ENCODE measurements at places on chromosomes 3 and 15.

DNA sequence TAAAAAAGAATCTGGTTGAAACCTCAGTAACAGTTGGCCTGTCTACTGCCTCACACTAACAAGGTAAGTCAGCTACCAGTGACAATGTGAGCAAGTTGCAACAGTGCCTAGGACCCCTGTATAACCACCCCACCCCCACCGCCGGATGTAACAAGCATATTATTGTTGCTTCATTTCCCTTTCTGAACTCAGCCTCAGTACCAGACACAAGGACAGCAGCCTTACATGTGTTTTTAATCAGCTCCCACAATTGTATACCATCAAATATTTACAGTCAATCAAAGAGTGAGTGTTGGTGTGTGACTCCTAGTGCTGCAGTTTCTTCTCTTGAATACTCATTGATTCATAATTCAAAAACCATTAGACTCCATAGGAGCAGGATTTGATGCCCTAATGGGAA lies 96.4 kb downstream of the PYDC2 start:
- DNase-seq = no peak

GRCh38 chr15:92728266-92728665 lies 72.7 kb upstream of the FAM174B start:
- no peak for DNase-seq

DNA sequence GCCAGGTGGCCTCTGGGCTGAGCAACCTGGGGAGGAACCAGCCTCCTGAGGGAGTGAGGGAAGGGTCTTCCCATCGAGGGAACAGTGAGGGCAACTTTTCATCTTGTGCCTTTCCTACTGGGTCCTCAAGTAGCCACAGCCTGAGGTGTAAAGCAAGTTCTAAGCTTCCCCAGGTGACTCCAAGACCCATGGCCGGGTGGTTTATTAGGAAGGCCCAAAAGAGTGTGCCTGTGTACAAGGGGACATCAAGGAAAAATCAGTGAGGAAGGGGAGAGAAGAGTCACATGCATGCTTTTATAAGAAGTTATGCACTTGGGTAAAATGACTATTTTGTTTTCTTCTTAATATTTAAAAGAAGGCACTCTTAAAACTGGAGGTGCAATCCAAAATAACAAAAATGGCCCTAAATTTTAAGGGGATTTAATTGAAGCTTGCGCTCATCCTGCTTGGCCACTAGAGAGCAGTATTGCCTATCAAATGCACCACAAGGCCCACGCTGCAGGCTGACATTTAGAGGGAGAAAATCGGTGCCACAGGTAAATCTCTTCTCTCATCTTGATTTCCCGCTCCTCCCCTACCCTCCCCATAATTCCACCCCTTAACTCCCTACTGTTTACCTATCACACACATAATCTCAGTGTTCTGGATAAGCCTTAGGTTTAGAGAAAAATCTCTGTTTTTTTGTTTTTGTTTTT lies 6.7 kb downstream of the NANOGP8 start:
- peak; percentile 37 for DNase-seq

DNA sequence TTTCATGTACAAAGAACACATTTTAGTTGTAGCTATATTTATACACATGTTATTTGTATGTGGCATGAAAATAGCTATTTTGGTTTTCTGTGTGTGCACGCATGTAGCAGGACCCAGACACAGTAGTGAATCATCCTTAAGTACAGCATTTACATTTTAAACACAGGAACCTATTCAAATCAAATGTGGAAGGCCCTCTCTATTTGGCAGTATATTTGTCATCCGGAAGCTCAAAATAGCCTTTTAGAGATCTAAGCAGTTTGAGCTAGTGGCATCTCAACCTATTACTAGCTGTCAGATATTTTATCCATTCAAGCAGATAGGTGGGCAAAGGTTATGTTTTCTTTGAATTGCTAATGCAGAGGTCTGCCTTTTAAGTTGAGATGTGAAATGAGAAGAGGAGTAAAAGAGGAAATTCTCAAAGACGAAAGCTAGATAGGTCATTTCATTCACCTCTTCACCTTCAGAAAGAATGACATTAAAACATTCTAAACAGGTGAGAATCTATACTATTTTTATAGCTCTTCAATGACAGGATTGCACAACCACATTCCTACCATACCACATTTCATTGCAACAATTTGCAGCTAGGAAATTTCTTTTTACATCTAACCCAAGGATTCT lies 46.3 kb upstream of the TIPARP start:
- DNase-seq = no peak

DNA sequence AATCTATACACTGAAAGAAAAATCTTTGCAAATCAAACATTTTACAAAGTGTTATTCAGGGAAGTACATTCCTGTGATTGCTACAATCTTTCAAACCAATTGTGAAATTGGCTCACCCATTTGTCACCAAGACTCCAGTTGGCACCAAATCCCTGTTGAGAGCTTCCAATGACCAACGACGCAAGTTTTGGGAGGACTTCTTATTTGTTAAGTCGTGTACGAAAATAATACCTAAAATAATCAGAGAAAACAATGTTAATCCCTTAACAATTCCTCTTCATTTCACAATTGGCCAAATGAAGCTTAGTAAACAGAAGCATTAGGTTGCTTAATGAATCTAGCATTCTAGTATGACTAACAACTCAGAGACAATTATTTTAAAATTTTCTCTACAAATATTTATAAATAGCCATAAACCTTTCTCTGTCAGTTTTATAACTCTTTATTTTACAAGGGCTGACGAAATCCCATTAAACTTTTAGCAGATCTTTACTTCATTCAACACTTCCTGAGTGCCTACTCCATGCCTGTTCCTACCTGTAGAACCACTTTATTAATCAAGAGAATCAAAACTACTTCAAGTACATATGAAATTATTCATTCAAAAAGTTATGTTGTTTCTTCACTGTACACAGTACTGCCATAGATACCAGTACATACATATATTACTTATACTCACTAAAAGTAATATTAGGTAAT lies 24.0 kb upstream of the HGD start:
- DNase-seq = no peak

- DNase-seq = no peak
Observed at GRCh38 chr3:128603811-128604775, 46.5 kb downstream of the RPN1 start.

DNA sequence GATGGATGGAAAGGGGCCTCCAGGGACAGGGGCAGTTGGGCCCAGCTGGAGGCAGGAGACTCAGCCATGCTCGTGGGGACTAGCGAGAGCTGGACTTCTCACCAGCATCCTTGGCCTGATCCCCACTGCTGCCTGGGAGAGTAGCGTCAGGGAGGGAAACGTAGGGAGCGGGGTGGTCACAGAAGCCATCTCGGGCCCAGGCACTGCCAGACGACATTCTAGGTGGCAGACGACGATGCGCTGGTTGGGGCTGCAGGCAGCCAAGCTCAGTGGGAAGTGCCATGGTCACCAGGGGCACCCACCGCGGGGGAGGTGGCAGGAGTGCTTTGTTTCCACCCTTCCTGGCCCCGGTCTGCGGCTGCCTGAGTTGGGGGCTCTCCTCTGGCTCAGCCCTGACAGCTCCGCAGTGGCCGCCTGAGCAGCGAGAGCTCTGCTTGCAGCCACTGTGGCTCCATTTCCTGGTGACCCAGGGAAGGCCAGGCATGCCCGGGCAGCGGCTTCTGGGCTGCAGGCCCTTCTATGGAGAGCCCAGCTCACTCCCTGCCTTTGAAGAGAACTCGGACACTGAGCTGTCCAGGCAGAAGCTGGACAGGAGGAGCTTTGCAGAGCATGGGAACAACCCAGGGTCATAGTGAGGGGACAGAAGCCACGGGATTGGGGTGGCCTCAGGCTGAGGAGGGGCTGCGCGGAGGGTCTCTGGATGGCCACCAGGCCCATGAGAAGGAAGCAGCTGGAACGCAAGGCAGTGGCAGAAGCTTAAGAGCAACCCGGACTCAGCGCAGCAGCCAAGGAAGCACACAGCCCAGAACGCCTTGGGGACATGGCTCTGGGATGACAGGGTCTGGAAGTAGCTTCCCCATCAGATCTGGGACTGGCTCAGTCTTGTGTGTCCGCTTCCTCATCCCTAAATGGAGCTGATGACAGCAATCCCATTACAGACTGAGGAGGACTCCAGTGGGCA lies 30.8 kb downstream of the KLHL25 start:
- DNase-seq = no peak

DNA sequence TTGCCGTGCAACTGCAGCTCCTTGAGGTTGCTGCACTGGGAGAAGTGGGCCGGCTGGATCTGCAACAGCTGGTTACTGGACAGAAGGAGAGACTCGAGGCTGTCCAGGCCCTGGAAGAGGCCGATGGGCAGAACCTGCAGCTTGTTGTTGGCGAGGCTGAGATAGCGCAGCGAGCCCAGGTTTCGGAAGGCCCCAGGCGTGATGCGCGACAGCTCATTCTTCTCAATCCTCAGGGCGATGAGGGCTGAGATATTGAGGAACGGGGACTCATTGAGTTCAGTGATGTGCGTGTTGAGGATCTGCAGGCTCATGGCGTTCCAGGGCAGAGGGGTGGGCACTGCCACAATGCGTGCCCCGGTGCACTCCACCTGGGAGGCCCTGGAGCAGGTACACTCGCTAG lies 9.0 kb downstream of the LRRC15 start:
- DNase-seq = no peak

DNA sequence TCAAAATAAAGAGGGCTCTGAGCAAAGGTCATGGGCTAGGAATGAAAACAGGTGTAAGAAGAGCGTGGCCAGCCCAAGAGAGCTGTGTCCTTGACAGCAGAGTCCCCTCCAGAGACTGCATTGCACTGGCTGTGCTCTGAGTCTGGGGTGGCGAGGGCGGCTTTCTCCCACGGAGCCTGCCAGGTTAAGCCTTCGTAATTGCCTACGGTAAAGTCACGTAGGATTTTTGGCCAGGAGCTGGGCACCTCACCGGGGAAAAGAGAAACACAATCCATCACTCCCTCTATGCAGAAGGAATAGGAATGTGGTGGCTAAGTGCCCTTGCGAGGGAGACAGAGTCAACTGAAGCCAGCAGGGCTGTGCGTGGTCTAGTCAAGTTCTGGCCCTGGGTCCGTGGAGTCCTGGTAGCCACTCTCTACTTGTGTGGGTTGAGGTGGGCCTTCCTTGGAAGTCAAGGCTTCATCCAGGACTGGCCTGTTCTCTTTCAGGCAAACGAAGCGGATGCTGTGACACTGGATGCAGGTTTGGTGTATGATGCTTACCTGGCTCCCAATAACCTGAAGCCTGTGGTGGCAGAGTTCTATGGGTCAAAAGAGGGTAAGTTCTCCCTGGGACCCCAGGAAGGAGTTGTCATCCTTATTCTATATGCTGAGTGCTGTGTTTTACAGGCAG lies 7.0 kb downstream of the TF start:
- DNase-seq = no peak

- DNase-seq = no peak
Observed at GRCh38 chr15:89140595-89140994, 52.3 kb downstream of the ABHD2 start.

- no peak for DNase-seq
Observed at GRCh38 chr3:95002438-95003046, 939.7 kb downstream of the NSUN3 start.

- DNase-seq = no peak
Observed at GRCh38 chr3:195893044-195893395, 15.3 kb downstream of the TNK2 start.

DNA sequence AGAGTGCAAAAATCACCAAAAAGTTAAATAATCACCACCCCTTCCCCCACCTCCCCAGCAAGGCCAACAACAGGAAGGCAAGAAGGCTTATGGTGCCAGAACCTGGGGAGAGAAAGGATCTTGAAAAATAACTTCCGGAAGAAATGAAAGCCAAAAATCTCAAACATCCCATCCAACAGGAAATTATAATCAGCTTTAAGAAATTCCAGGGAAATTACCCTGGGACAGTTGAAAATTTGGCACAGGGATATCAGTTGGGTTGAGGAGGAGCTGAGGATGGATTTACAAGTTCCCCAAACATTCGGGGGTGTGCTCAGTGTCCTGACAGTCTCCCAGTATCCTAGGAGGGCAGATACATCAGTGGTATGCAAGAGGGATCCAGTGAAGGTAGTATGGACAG lies 82.7 kb downstream of the POLR2M start:
- no peak for DNase-seq

GRCh38 chr3:155070932-155071387 lies 9.2 kb upstream of the MME start:
- no peak for DNase-seq

DNA sequence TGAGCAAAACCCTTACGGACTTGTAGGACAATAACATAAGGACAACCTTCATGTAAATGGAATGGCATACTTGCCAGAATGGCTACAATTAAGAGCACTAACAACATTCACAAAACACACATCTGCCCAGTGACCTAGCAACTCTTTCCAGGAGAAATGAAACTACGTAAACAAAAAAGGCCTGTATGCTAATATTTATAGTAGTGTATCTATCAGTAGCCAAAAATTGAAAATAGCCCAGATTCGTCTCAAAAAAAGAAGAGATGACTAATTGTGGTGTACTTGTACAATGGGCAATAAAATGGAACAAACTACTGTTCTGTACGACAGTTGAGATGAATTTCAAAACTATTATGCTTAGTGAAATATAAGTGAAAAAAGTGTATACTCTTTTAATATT lies 38.4 kb downstream of the CMC1 start:
- no peak for DNase-seq

DNA sequence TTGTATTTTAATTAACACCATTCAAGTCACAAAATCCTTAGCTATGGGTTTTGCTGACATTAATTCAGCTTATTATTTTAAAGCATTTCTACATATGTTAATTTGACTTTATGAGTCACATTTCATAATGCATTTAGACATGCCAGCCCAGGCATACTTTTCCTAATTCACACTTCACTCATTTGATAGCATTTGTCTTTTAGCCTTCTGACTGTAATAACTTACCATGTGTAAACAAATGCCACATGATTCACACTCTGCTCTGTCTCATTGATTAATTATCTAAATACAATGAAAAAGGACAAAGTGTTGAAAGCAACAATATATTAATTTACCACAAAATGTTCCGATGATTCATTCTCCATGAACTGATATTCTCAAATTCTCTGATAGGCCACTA lies 927.8 kb upstream of the EPHA6 start:
- DNase-seq = no peak

- peak; percentile 91 for DNase-seq
Observed at GRCh38 chr3:131231710-131232389, 149.7 kb upstream of the NUDT16 start.

- no peak for DNase-seq
Observed at GRCh38 chr3:189082666-189083427, 88.9 kb upstream of the TPRG1 start.

All from NCI-H1105 treated with DMSO at 0.1 percent for 48 hours (cell line).